Suppressor macrophage treated with lipopolysaccharide for 1 hour (primary cell): ENCODE measurements at places on chromosomes 3 and 15.
A peak's percentile ranks its signal among the peaks of the same experiment; 100 is the strongest.

GRCh38 chr3:9021271-9022009 is 58.2 kb upstream of the RAD18 start:
- DNase-seq: no peak

DNA sequence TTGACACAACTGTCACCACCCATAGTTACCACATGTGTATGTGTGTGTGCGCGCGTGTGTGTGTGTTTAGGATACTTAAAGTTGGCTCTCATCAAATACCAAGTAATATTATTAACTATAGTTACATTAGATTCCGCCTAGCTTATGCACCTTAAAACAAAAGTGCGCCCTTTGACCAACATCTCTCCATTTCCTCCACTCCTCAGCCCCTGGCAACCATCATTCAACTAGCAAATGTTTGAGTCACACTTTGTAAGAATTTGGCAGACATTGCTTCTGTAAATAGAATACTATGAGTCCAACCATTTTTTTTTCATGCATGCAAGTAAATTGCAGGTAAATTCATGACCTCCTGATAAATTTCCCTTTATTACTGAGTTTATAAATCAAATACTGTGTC is 169.3 kb downstream of the GBE1 start:
- DNase-seq: no peak

GRCh38 chr3:177055605-177056571 is 141.4 kb downstream of the TBL1XR1 start:
- no peak for DNase-seq

GRCh38 chr3:170867143-170867937 is 2.7 kb downstream of the RPL22L1 start:
- peak; percentile 39 for DNase-seq

- no peak for DNase-seq
These were observed 640.6 kb upstream of the DPPA4 start for GRCh38 chr3:109977897-109978296.

DNA sequence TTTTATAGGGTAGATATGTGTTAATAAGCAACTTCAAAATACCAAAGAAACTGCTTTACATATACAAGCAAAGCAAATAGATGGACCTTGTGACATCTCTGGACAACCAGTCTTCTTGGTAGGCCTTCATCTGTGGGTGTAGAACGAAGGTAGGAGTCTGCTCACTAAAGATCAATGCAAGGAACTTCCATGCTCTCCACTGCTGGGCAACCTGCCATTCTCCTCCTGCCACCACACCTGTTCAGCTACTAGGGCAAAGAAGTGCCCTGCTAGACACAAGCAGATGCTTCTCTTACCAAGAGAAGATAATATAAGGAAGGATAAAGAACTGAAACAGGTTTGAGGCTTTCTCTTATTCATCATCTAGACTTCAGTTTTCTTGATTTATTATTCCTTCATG is 12.6 kb downstream of the PPARG start:
- DNase-seq: no peak

DNA sequence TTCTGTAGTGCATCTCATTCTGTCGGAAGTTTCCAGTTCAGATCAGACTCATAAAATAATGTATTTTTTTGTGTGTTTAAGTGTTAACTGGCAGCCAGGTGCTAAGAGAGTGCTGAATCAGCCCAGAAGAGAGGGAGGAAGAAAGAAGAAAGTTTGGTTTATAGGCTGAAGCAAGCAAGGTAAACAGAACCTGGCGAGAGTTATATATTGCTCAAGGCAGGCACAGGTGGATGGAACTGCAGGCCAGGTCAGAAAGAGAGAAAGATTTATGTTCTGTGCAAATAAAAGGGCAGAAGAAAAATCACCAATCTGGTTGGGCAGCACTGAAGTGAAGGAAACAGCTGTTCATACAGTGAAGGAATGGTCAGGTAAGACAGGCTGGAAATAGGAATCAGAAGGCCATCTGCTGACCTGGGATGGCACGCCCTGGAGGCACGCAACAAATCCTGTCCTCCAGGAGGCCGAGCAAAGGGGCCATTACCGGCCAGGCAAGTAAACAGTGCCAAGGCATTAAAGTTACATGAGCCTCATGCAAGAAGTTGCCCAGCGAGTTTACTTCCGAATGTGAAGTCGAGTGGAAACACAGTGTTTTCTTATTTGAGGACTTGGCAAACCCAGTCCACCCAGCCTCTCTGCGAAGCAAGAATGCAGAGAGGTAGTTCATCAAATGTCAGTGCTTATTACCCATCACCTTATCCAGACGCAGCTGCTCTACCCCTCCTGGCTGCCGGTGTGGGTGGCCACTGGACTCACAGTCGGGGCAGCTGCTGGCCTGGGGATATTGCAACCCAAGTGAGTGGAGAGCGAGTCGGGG is 309.8 kb downstream of the VPS13C start:
- no peak for DNase-seq

DNA sequence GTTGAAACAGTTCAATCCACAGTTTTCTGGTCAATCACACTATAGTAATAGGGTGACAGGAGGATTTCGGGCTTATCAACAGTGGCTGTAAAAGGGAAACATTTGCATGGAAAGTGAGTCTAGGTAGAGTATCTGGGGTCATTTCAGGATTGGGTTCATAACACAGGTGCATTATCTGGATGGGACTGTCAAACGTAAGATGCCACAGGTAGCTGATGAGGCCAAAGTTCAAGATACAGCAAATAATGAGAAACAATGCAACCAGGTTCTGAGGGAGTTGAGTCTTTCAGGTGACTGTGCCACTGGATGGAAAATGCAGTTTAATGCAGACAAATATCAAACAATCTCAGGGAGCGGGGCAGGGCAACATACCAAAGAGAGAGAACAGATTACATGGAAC is 62.2 kb downstream of the WDR76 start:
- DNase-seq: no peak

GRCh38 chr3:160949460-160949859 is 155.7 kb downstream of the B3GALNT1 start:
- DNase-seq: no peak

- DNase-seq: no peak
These were observed 85.7 kb downstream of the ST6GAL1 start for GRCh38 chr3:187015903-187016638.

DNA sequence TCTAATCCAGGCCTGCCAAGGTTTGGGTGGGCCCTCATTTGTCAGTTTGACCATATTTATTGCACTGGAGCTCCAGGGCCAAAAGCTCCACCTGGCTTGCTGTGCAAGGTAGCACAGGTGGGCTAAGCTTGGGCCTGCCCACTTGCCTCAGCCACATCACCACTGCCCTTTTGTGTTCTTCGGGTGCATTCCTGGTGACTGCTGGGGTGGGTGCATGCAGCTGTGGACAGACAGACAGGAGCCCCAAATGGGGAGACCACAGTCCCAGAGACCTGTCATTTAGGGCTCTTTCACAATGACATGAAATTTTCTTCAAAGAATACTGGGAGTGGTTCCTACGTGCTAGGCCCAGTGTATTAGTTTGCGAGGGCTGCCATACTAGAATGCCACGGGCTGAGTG is 2.7 kb downstream of the MESP2 start:
- DNase-seq: no peak

DNA sequence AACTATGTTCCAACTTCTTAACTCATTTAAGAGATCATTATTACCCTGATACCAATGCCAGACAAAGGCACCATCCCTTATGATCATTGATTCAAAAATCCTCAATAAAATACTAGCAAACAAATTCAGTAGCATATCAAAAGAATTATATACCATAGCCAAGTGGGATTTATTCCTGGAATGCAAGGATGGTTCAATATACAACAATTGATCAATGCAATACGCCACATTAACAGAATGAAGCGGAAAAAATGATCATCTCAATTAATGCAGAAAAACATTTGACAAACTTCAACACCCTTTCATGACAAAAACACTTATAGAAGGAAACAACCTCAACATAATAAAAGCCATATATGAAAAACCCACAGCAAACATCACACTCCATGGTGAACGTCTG is 4.7 kb upstream of the HTR3E start:
- DNase-seq: no peak

GRCh38 chr3:190522621-190523222 is 8.8 kb downstream of the IL1RAP start:
- DNase-seq: no peak

DNA sequence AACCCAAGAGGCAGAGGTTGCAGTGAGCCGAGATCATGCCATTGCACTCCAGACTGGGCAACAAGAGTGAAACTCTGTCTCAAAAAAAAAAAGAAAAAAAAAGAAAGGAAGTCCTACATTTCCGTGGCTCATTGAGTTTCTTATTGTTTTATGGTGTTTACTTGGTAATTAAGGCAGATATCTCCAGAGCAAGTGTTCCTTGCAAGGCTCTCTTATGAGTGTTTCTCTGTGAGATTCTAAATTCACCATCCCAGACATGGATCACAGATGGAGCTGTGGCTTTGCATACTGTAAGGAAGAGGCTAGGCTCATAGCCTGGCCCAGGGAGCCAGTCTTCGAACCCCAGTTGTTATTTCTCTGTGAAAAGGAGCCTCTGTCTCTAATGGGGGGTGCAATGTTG is 53.0 kb downstream of the IQGAP1 start:
- DNase-seq: no peak

- no peak for DNase-seq
These were observed 506.9 kb downstream of the OCA2 start for GRCh38 chr15:27592036-27592760.

- DNase-seq: no peak
These were observed 9.5 kb upstream of the NR2F2 start for GRCh38 chr15:96320703-96321638.

- DNase-seq: peak; percentile 20
These were observed 166.6 kb downstream of the ANO10 start for GRCh38 chr3:43455233-43455632.

DNA sequence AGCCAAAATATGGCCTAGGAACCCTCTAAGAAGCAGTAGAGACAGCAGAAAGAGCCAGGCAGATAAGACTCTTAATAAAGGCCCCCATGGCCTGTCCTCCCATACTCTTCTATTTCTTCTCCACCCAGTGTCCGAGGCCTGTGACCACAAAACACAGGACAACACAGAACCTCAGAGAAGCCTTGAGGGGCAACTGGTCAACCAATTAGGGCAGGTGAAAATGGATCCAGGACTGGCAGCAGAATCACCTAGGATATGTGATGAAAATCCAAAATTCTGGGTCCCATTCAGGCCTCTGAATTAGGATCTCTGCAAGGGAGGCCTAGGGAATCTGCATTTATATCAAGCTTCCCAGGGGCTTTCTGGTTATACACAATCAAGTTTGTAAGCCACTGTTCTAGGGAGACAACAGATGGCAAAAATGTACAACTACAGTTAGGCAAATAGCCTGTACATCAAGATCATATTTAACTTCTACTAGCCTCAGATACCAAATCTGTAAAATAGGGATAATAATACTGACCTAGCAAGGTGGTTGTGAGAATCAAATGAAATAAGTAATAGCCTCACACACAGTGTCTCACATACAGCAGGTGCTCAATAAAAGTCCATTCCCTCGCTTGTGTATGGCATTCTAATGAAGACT is 10.4 kb downstream of the RAB27A start:
- DNase-seq: no peak

GRCh38 chr3:138768125-138768524 is 66.6 kb downstream of the PIK3CB start:
- no peak for DNase-seq

- no peak for DNase-seq
These were observed 78.7 kb downstream of the USP13 start for GRCh38 chr3:179731544-179731943.

DNA sequence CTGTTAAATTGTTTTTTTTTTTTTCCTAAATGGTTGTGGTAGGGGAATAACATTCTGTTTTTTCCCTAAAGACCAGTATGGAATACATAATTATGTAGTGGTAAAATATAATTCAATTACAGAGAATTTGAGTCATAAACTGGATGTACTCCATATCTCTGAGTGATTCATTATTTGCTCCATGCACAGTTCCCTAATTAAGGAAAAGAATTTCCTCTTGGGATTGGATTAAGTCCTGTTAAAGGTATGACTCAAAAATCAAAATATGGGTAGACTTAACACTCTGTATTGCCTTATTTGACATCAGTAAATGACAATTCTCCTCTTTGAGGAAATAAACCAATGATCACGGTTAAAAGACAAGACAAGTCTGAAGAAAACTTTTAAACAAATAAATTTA is 78.0 kb upstream of the KCNH8 start:
- DNase-seq: no peak

- DNase-seq: no peak
These were observed 52.3 kb upstream of the SLC4A7 start for GRCh38 chr3:27536491-27536890.

GRCh38 chr3:78459796-78460195 is 1308.0 kb downstream of the ROBO1 start:
- no peak for DNase-seq

DNA sequence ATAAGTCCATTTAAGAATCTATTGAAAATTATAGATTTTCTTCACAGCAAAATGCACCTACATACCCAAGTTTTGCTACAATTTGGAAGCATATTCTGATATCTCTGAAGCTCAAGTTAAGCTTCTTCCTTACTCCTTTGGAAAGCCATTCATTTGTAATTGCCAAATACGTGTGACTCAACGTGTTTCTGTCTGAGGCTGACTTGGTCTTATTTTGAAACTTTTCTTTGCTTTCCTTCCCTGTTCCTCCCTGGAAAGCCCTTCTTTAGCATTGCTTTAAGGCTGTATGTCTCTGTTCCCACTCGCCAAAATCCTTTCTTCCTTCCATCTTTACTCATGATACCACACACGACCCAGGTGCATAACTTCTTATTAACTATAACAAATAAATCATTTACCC is 232.0 kb downstream of the ZBBX start:
- peak; percentile 43 for DNase-seq

- no peak for DNase-seq
These were observed 6.3 kb downstream of the TEX264 start for GRCh38 chr3:51677358-51677757.

DNA sequence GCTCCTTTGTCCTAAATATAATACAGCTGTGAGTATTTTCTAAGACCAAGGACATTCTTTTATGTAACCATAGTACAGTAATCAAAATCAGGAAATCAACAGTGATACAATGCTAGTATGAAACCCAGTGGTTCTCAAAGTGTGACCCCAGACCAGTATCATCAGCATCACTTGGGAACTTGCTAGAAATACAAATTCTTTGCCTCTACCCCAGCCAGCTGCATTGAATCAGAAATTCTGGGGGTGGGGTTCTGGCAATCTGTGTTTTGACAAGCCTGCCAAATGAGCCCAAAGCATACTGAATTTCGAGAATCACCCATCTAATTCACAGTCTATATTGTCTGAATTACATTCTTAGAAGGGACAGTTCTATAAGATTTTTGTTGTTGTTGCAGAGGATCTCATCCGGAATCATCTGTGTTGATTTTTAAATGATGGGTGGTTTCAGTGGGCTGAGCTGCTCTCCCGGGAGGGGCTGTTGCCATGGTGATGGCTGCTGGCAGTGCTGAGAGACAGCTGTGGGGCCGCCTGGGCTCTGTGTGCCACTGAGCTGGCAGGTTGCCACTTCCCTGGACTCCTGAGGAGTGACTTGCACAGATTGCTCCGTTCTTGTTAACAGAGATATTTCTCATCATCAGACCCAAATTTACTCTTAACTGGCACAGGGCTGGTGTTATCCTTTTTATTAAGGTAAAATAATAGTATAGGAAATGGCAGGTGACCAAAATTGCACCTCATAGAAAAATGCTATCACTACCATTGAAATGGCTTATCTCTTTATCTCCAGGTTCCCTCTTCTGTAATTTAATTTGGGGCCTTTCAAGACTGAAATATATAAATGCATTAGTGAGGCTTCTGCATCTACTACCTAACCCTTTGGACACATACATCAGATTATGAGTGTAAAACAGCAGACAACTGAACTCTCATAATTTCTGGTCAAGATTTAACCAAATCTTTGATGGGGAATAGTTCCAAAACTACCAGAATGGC is 56.5 kb downstream of the NEK11 start:
- no peak for DNase-seq
